Thymus (tissue), 14 donors: ENCODE measurements at places on chromosomes 16 and 17. TPM values are rescaled to one million over a fixed set of nuclear protein-coding genes. Genes with fewer than 3 reads are reported as not detected.

TMEM114 gene
- total RNA-seq = 0.14 TPM

DPEP1 gene
- total RNA-seq = 1.7 TPM

ADAM11 gene
- 0.33 TPM for total RNA-seq

SGCA gene
- 1.7 TPM for total RNA-seq

CTF1 gene
- 0.38 TPM for total RNA-seq

ARHGAP44 gene
- 0.61 TPM for total RNA-seq

ZNF48 gene
- total RNA-seq = 12.9 TPM

KRT33A gene
- 0.66 TPM for total RNA-seq

CPNE7 gene
- 12.8 TPM for total RNA-seq

C17orf67 gene
- 8.0 TPM for total RNA-seq
